ENCODE measurements at places on chromosomes 2 and 18. TPM values are rescaled to one million over a fixed set of nuclear protein-coding genes. Genes with fewer than 3 reads are reported as not detected.

- no peak for DNase-seq
Observed at GRCh38 chr2:25853038-25853638, 25.1 kb downstream of the ASXL2 start.

The GRHL1 gene
- 76.3 TPM for total RNA-seq

DNA sequence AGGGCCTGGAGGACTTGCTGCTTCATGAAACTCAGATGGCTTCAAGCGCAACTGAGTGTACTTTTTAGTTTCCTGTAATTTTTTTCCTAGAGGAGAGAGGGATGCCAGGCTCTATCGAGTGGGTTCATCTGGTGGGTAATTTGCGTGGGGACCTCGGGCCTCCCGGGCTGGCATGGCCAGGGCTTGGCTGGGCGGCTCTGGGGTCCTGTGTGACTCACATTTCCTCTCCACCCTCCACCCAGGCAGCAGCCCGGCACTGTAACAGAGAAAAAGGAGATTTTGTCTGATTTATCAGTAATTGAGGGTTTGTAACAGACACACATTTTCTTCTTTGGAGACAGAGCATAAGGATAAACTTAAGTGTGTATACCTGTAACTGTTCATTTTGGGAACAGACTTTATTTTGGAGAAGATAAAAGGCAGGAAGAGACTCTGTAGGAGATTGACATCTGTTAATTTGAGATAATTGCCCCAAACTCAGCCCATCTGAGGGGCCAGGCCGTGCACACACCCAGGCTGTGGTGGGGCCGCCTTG, 64.3 kb downstream of the NFATC1 start:
- DNase-seq, result no peak

The SAG gene
- total RNA-seq, result not detected

GRCh38 chr2:15152382-15152781, 408.8 kb downstream of the NBAS start:
- no peak for DNase-seq

- DNase-seq, result no peak
Observed at GRCh38 chr2:241237949-241238371, 49.5 kb downstream of the ANO7 start.

- no peak for DNase-seq
Observed at GRCh38 chr2:86360776-86361175, 23.4 kb upstream of the REEP1 start.

- DNase-seq, result no peak
Observed at GRCh38 chr2:41026613-41027012, 574.7 kb upstream of the SLC8A1 start.

The HOXD13 gene
- total RNA-seq, result not detected

- DNase-seq, result no peak
Observed at GRCh38 chr18:65711493-65711892, 39.3 kb upstream of the CDH7 start.

DNA sequence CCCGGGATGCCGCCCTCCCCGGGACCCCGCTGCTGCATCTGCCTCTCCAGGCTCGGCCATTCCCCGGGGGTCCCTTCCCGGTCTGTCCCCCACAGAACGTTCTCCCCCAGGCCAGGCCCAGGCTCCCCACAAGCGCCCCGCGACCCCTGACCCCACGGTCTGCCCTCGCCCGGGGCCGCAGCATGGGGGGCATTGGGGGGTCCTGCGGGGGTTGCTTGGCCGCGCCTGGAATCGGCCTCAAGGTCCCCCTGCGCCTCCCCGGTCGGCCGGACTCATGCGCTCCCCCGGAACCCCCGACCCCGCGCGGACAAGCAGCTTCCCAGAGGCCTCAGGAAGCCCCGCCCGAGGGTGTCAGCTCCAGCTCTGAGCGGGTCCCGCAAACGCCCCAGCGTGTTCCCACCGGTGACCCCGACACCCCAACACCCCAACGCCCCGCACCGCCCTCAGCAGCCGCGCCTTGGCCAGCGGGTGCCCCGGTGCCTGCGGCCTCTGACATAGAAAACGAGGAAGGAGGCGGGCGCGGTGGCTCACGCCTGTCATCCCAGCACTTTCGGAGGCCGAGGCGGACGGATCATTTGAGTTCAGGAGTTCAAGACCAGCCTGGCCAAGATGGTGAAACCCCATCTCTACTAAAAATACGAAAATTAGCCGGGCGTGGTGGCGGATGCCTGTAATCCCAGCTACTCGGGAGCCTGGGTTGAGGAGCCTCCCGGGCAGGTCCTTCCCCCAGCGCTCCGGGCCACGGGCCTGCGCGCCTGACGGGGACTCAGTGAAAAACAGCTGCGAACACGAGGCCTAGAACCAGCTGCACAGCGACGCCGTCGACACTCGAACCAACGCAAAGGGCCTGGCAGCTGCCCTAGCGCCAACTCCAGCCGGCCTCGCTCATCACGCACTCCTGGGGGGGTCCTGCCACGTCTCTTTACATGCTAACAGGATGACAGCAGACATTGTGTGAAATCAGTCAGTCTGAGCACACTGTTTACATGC, 61.8 kb upstream of the CTDP1 start:
- no peak for DNase-seq

The USP34 gene
- total RNA-seq, result 49.5 TPM

DNA sequence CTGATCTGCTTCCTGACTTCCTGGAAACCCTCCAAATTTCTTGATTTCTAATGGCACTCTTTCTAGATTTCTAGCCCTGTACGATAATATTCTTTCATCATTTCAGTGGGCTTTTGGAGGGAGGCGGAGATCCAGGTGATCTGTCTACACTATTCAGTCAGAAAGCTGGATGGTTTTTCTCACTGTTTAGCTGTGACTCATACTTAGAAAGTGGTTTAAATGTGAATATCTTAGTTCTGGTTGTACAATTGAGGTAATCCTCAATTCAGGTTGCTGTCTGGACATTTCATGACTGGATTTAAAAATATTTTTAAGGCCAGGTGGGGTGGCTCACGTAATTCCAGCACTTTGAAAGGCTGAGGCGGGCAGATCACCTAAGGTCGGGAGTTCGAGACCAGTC, 20.8 kb downstream of the SEH1L start:
- no peak for DNase-seq

The PLEKHB2 gene
- 51.3 TPM for total RNA-seq

The SH3RF3 gene
- total RNA-seq, result 5.5 TPM

The HTR2B gene
- total RNA-seq, result not detected

DNA sequence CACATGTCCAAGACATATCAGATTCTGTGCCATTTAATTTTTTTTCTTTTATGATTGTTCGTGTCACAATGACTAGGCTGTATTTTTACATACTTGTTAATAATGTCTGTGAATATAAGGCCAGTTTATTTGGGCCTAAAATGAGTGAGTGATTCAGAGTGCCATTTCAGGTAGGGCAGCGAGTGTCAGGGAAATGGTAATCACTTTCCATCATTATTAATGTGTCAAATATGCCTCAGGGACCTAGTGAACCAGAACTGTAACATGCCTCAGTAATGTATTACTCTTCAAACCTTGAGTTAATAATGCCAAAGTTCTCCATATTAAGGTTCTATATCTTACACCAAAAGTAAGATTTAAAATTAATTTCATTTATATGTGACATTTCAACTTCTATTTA, 8.6 kb downstream of the FAM171B start:
- DNase-seq, result no peak

- no peak for DNase-seq
Observed at GRCh38 chr2:84776011-84776410, 104.9 kb downstream of the TRABD2A start.

DNA sequence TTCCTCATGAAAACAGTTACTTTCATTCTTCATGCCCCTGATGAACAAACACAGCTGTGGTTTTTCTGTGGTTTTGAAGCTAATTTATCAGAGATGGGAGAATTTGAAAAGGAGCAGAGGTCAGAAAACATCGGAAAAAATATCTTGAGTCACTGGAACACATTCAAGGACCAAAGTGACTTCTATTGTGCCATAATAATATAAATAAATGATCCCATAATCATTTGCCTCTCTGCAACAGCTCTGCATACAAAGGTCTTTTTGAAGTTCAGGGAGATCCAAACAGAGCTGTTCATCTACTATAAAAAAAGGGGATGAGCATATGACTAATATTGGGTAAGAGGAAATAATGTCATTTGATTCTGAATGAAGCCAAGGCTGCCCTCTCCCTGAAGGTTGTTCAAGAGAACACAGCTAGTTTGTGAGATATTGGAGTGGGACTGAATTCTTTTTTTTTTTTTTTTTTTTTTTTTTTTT, 201.3 kb upstream of the GALNT5 start:
- no peak for DNase-seq

The HOXD12 gene
- not detected for total RNA-seq

The IKZF2 gene
- 44.1 TPM for total RNA-seq

- no peak for DNase-seq
Observed at GRCh38 chr2:65081232-65081685, 25.0 kb downstream of the CEP68 start.

DNA sequence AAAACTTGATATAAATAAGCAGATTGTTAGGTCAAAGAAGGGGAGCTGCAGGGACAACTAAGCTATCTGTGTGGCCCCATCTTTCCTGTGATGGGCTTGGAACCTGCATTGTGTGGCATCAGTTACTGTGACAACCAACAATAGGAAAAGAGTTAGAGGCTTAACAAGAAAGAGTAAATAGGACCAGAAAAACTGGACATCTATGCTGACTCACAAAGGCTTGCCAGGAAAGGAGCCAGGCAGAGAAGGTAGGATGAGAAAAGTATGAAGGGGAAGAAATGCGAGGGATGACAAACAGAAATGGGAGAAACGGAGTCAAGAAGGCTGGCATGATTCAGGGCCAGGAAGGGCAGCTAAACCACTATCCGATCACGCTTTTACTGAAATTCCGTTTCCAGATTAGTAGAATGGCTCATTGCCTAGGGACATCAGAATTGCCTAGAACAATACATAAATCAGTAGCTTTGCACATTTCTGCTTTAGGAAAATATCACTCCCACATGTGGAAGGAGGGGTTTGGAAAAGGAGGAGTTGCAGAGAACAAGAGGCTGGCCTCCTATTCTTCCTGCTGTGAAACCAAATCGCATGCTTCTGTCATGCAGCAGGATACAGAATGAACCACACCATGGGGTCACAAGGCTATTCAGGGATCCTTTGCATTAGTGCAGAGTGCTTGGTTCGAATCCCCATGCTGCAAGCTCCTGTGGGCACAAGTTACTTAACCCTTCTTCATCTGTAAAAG, 7.3 kb downstream of the PLA2R1 start:
- DNase-seq, result no peak

GRCh38 chr2:239386872-239387445, 13.9 kb downstream of the HDAC4 start:
- DNase-seq, result no peak

- no peak for DNase-seq
Observed at GRCh38 chr2:75465317-75465984, 95.3 kb downstream of the EVA1A start.

The AQP12B gene
- total RNA-seq, result not detected

GRCh38 chr2:202335791-202336467, 40.2 kb upstream of the BMPR2 start:
- no peak for DNase-seq

GRCh38 chr2:178292586-178292985, 98.3 kb downstream of the OSBPL6 start:
- no peak for DNase-seq

DNA sequence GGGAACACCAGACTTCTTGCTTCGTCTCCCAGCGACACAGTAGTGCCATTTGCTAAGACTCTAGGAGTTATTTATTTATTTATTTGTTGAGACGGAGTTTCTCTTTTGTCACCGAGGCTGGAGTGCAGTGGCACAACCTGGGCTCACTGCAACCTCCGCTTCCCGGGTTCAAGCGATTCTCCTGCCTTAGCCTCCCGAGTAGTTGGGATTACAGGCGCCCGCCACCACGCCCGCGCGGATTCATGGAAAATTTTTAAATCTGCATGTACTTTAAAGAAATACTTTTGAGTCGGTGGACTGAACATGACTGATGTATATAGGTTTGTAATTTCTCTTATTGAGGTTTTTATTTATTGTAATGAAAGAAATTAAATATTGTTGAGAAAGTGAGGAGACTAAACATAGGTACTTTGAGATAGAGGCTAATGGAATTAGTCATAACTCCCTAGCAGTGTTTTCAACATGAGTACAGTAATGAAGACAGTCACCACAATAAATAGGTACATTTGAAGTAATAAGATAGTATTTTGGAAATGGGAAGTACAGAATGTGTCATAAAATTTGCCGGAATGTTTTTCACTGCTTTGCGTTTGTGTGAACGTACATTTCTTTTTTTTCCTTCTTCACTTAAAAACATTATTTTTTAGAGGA, 983 bp downstream of the MTX2 start:
- no peak for DNase-seq

The NYAP2 gene
- 0.18 TPM for total RNA-seq

DNA sequence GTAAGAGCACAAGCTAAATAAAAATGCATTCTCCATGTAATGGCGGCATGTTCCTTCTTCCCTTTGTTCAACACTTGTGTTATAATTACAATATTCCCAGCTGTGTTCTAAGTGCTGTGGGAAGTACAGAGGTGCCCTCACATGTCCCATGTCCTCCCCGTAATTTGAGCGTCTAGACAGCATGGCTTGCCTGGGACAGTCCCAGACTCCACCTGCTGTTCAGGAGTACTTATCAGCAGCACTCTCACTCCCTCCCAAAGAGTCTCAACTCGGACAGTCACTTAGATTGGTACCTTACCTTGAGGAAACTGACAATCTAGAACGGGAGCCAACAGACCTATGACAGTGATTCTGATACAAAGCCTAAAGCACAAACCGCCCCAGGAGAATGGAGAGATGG, 370.5 kb downstream of the EIPR1 start:
- no peak for DNase-seq

Measured in esophagus squamous epithelium (tissue), 5 donors.